ENCODE measurements at places on chromosomes 12 and 14.

DNA sequence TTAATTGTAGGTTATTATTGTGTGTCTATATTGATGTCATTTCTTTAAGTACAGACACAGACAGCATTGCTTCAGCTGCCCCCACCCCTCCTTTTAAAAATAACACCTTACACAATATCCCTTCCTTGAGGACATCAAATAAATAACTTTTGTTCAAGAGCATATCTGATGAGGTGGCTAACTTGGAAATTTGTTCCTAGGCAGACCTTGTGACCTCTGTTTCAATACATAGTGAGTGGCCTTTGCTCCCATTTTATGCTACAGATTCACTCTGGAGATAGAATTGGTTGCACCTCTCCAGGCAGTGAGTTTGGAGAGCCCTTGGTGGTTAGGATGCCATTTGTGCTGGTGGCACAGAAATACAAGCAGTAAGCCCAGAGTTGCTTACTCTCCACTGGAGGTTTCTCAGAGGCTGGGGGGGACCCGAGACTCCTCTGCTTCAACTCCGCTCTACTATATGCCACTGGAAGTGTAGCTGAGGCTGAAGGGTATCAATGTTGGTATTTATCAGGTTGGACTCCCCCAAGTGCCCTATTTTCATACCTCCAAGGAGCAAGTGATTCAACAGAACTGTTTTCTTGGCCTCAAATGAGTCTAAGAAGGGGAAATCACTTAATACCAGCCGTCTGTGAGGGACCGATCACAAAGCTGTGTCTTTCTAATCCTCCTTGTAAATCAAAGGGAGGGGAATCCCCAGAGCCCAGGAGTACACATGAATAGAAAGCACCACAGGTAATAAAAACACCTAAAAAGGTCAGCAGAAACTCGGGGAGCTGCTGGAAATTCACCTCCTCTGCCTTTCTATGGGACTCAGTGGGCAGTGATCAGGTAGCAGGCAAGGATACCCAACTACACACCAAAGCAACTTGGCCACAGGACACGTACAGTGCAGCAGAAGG lies 463.1 kb downstream of the RAD51B start:
- DNase-seq = no peak

GRCh38 chr14:32480337-32480736 lies 151.2 kb downstream of the AKAP6 start:
- DNase-seq = peak; percentile 41

GRCh38 chr12:16303939-16304338 lies 26.5 kb upstream of the SLC15A5 start:
- DNase-seq = no peak

- DNase-seq = no peak
These were observed 105.0 kb upstream of the CPNE8 start for GRCh38 chr12:39010406-39010805.

DNA sequence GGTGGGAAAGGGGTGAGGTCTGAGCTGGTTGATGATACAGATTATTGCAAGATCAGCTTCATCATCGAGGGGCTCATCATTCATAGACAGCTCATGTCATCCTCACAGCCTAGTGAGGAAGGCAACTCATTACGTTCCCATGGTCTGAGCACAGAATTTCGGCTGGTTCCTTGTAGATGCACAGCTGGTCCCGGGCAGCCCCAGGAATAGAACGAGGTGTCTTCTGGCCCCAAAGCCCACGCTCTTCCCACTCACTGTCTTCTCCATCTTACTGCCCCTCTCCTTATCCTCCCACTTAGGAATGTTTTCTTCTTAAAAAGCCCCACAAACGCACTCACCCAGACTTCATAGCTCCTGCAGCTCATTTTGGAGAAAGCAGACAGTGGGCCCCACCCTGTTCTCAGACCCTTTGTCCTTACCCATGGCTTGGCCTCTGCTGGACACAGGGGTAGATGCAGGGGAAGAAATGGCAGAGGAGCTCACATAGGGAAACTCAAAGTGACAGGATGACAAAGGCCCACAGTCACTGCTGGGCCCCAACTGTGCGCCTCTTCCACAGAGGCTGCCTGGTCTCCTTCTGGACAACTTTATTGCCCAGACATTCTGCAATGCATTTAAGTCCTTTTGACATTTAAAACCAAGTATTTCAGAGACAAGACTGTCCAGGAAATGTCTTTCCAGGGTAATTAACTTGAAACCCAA lies 162.2 kb downstream of the ADGRD1 start:
- DNase-seq = no peak

DNA sequence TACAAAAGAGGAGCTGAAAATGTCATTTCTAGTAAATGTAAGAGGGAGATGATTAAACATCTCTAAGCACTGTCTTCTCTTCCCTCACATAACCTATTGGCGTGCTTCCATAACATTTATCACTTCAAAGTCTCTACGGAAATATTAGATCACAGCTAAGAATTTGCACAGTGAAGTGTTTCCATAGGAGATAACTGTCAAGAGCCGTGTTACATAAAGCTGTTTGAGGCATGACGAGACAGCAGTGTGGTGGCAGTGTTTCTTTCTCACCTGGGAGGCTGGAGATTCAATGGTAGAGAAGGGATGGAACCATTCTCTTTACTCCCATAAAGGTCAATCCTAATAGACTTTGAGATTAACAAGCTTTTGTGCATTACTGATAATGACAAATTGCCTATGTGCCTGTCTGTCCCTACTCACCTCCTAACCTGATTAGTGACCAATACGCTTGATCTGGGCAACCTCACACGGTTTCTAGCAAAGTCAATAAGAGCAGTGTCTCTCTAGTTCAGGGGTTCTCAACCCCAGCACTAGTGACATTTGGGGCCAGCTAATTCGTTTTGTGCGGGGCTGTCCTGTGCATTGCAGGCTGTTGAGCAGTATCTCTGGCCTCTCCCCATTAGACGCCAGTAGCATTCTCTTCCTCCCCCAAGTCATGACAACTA lies 35.3 kb downstream of the FBXW8 start:
- no peak for DNase-seq

DNA sequence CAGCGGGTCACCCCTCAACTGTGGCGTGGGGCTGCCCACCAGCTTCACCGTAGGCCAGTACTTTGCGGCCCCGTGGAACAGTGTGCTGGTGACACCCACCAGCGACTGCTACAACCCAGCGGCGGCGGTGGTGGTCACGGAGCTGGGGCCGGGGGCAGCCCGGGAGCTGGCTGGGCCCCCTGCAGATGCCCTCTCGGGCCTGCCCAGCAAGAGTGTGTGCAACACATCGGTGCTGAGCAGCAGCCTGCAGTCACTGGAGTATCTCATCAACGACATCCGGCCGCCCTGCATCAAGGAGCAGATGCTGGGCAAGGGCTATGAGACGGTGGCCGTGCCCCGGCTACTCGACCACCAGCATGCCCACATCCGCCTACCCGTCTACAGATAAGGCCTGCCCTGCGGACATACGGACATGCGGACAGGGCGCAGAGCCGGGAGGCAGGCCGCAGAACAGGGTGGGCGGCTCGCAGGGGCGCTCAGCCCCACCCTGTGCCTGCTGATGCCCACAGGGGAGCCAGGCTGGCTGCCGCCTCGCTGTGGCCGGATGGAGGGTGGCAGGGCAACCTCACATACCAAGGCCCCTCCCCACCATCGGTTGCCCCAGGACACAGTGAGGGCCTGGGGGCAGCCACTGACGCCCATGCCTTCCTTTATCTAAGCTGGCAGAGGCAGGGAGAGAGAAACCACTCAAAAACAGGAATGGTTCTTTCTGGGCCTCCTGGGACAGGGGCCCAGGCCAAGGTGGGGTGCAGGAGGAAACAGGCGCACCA lies 55.5 kb downstream of the FAM222A start:
- DNase-seq = no peak

DNA sequence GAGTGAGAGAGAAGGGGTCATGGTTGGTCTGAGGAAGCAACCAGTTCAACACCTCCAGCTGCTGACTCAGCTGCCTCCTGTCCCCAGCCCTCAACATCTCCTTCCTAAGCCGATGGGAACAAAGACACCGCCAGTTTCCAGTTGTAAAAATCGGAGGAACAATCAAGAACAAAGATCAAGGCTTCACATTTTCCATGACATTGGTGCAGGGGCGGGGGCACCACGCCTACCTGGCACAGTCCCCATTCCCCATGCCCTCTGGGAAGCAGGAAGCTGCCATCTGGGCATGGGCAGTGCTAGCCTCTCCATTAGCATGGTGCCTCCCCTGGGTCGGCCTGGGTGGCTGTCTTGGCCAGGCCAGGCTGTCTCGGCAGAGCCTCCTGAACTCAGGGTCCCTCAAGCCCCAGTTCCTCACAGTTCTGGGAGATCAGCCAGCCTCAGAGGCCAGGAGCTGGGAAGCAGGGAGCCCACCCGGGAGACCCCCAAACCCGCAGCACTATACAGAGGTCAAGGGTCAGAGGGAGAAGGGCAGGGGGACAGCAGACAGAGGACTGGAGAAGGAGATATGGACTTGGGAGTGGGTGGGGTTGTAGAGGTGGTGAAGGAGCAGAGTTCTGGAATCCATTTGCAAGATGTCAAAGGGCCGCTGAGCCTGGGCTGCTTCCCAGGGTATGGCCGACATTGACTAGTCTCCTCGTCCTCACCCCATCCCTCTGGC lies 19.6 kb upstream of the TMEM106C start:
- DNase-seq = no peak

GRCh38 chr12:33588725-33589405 lies 149.2 kb upstream of the SYT10 start:
- DNase-seq = no peak

GRCh38 chr12:57632958-57633840 lies at the start of gene B4GALNT1:
Gene B4GALNT1, minus strand, starts transcription at chr12:57633201. Its CDS starts 1,069 bp downstream, at chr12:57632132.
- no peak for DNase-seq

- no peak for DNase-seq
These were observed 174.5 kb downstream of the TSPAN9 start for GRCh38 chr12:3251691-3252090.

- no peak for DNase-seq
These were observed 421 bp upstream of the ACADS start for GRCh38 chr12:120725151-120725658.

DNA sequence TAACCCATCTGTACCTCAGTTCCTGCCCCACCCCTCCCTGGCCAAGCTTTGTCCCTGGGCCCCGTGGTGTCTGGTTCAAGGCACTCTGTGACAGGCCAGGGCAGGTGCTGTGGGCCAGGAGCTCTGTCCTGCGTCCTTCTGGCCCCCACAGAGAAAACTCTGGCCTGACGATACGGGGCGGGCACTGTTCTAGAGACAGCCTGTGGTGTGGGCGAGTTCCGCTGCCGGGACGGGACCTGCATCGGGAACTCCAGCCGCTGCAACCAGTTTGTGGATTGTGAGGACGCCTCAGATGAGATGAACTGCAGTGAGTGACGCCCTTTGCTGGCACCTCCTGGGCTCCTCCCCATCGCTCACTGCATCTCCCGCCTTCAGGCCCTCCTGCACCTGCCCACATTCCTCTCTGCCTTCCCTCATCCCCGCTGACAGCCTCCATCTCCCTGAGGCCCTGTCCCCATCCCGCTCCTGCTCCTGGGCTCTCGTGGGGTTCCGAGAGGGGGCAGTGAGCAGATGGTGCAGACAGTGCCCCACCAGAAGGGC lies 22.8 kb upstream of the NXPH4 start:
- DNase-seq = no peak

DNA sequence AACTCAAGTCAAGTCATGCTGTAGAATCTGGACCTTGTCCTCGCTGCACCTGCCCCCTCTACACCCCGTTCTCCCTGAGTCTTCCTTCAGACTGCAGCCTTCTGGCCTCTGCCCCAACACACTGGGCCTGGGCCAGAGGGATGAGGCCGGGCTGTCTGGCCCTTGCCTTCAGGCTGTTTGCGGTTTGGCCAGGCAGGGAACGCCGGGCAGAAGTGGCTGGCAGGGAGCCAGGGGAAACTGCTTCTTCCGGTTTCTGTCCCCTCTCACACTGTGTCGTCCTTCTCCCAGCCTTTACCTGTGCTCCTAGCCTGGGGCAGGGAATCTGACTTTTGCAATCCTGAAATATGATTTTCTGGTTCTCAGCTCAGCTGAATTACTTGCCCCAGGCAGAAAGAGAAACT lies 13.5 kb downstream of the DGLUCY start:
- no peak for DNase-seq

GRCh38 chr12:18496156-18496555 lies 234.8 kb downstream of the PIK3C2G start:
- no peak for DNase-seq

- no peak for DNase-seq
These were observed 24.7 kb downstream of the SYNE2 start for GRCh38 chr14:63877550-63877939.

- DNase-seq = no peak
These were observed 47.1 kb downstream of the PTPRQ start for GRCh38 chr12:80491166-80491565.

GRCh38 chr12:75374971-75375370 lies 15.9 kb upstream of the GLIPR1L2 start:
- no peak for DNase-seq

DNA sequence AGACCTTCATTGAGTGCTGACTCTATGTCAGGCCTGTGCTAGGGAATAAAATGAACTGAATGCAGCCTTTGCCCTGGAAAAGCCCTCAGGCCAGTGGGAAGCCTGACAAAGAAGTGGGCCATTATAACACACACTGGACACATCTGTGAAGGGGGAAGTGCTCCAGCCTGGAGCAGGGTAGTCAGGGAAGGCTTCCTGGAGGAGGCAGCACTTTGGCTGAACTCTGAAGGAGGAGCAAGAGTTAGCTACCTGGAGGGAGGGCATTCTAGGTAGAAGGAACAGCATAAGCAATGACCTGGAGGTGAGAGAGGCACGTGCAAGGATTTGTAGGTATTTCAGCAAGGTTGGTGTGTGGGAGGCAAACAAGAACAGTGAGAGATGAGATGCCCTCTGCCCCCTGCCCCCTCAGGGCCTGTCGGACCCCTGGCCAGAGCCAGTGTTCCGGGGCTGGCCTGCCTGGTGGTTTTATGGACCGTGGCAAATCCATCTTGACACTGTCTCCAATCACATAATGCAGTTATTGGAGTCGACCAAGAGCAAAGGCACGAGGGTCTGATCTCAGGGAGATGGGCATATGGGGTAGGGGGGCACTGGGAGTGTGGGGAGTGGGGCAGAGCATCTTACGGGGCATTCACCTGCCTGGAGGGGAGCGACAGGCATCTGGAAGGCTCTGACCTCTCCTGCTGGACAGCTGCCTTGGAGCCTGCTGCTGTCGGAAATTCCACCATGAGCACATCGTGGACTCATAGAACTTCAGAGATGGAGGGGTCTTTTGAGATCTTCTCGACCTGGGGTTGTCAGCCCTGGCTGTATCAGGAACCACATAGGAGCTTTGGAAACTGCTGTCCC lies 2.7 kb upstream of the FAM222A start:
- DNase-seq = no peak

- DNase-seq = no peak
These were observed 7.4 kb upstream of the TMEM132C start for GRCh38 chr12:128259556-128260070.

All from HFF-Myc (cell line).